HTR-8/SVneo (cell line): ENCODE measurements at places on chromosomes 7 and 10.

GRCh38 chr10:20797290-20797689 lies 99.8 kb downstream of the NEBL start:
- DNase-seq: no peak

DNA sequence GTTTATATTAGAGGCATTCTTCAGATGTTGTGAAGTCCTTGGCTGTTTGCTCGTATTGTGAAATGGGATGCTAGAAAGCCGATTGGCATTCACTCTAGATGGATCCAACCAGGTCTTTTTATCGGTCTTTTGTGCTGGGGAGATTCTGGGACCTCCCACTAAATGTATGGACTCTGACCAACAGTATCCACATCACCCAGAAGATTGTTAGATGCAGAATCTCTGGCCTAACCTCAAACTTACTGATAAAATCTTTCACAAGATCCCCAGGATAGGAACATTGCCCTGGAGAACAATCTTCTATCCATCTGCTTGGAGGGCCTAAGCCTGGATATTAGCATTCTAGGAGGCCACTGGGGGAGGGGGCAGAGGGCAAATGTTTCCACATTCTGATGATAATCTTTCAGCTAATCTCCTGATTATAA lies 160.9 kb downstream of the PLXDC2 start:
- DNase-seq: no peak

GRCh38 chr7:150909200-150909995 lies 57.1 kb downstream of the AOC1 start:
- no peak for DNase-seq

- no peak for DNase-seq
Observed at GRCh38 chr7:155398944-155399343, 59.0 kb upstream of the EN2 start.

DNA sequence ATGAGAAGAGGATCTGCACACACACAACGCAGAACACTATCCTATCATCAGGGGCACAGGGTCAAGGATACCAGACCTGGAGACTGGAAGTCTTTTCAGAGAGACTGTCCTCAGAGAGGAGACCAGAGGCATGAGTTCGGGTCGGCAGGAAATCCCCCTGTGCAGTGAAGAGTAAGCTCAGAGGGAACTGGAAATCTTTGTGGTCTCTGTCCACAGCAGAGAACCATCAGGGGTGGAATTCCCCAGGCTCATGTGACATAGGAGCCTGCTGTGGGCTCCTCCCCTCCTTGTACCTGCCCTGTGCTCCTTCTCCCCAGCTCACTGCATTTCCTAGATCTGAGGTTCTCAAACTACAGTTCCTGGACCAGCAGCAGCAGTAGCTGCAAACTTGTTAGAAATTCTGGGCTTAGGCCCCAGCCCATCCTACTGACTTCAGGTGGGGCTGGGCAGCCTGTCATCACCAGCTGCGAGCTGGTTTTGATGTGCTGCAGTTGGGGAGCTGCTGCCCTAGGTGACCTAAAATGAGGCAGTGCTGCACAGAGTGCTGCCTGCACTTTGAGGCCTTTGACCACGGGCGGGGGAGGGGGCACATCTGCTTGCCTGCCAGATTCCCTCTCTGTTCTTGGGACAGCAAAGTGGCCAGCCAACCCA lies 2.4 kb downstream of the ZMIZ2 start:
- DNase-seq: no peak

GRCh38 chr10:314871-315270 lies 179.6 kb downstream of the ZMYND11 start:
- DNase-seq: peak; percentile 26

GRCh38 chr10:30431435-30431911 lies 2.5 kb upstream of the MAP3K8 start:
- DNase-seq: no peak

DNA sequence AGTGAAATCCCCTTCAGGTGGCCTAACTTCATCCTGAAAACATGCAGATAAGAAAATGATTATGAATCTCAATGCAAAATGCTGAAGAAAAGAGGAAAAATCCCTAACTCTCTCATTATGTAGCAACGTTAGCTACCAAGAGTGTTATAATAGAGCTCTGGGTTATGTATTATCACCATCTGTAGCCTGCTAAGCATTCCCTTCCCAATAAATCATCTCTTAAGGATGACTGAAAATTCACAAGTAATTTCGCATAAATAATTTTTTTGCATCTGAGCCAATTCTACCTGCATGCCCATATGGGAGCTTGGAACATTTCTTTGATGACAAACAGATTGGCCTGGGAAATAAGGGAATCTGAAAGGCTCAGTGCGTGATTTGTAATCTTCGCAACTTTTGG lies 216.1 kb downstream of the HTR7 start:
- no peak for DNase-seq

DNA sequence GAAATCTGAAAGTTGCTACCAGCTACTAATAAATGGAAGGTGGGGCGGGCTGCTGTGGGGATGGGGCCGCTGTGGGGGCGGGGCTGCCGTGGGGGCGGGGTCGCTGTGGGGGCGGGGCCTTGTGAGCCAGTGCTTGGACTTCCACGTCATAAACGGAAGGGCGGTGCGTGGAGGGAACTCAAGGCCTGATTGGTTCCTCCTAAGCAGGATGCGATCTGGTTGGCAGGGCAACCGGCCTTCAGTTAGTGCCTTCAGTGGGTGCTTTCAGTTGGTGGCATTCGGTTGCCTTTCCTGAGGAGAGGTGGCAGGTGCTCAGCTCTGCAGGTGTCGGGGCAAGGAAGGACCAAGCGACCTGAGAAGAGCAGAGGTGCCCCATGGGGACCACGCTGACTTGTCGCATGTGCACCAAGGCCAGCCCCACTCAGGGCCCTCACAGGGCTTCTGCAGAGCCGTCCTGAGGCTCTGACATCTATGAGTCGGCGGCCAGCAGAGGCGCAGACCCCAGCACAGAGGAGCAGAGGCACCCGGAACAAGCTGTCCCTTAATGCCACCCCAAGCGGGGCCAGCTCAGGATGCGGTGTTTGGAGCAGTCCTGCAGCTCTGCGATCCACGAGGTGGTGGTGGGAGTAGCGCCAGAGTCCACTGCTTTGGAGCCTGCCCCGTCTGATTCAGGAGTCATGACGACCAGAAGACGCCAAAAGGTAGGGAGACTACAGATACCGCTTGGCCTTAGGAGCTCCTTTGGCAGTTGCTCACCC lies 54.4 kb upstream of the PDSS1 start:
- no peak for DNase-seq

DNA sequence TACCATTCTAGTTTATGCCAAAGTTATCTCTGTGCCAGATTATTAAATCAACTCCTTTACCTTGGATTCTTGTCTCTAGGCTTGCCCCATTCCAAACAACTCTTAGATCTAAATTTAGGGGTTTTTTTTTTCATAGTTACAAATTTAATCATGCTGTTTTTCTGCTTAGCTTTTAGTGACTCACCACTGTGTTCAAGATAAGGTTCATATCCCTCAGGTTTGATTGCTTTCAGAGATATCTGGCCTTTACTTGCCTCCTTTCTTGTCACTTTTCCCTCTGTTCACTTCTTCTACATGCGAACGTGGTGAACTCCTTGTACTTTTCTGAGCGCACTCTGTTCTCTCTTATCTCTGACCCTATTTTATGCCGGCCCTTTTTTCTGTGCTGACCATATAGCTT lies 78.2 kb downstream of the VPS50 start:
- DNase-seq: no peak

DNA sequence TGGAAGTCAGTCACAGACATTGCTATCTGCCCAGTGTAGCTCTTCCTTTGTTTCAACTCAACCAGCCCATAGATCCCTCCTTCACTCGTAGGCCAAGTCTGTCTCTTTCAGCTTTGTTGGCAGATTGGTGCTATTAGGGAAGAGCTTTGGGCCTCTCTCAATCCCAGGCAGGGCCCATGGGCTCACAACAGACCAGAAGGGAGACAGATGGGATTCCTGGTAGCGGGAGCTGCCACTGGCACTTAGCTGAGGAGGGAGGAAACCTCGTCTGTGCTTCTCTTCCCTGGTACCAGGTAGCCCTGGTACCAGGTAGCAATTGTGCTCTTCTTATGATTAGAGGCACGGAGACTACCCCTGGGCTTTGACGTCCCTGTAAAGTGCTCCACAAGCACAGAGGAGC lies 592.0 kb downstream of the TYW1 start:
- DNase-seq: no peak

DNA sequence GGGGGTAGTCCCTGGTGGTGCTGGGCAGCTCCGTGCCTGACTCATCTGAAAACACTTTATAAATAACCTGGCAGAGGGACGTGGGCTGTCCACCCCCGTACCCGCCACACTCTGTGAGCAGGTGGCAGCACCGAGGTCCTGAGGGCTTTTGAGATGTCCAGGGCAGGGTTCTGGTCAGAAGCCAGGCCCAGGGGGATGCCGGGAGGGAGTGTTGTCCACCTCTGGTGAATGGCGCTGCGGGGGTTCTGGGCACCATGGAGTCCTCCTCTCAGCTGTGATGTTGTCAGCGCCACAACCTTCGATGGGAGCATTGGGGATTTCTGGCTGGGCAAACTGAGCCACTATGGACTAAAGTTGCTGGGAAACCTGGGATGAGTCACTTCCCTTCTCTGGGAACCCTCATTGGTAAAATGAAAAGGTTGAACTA lies 27.4 kb upstream of the GOLGA7B start:
- DNase-seq: no peak

GRCh38 chr7:78703391-78703790 lies 750.1 kb downstream of the MAGI2 start:
- DNase-seq: no peak

DNA sequence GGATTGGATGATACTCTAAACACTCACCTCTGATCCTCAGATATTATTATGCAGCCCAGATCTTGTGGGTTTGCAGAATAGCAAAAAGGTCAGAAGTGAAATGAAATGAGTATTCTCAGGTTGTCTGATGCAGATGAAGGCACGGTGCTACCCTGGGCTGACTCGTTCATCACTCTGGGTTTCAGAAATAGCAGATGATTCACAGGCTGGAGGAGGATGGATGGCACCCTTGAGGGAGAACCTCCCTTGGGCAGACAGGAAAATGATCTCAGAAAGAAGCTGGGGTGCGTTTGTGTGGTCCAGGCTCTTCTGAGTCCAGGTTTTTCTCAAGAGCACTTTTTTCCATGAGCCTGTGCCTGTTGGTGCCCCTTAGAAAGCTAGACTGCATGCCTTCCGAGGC lies 515.8 kb upstream of the MKI67 start:
- no peak for DNase-seq

- DNase-seq: no peak
Observed at GRCh38 chr7:99465421-99465768, 572 bp downstream of the ATP5MF start.

- no peak for DNase-seq
Observed at GRCh38 chr7:33793616-33794015, 111.7 kb upstream of the BMPER start.

DNA sequence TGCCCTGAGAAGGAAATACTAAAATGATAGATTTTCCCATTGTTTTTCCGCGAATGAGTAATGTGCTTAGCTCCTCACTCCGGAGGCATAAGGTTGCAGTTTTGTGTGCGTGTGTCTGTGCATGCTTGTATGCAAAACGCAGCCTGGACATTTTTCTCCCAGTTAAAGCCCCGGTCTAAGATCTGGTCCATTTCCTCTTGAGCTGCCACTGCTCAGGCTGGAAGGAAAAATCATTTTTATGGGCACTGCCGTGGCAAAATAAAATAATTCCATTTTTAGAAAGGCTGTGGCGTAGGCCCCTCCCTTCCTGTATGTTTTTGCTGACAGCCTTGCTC lies 260.6 kb downstream of the WDR37 start:
- no peak for DNase-seq

GRCh38 chr7:47683485-47683898 lies 101.6 kb upstream of the TNS3 start:
- DNase-seq: no peak

GRCh38 chr10:123721441-123722049 lies 55.4 kb downstream of the GPR26 start:
- DNase-seq: no peak

DNA sequence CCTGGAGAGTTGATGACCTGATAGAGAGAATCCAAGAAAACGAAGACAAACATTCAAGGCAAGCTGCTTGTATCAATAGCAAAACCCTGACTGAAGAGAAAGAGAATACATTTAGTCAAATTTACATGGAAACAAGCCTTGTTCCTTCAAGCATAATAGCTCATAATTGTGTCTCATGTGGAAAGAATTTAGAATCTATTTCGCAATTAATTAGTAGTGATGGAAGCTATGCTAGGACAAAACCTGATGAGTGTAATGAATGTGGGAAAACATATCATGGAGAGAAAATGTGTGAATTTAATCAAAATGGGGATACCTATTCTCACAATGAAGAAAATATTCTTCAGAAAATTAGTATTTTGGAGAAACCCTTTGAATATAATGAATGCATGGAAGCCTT lies 18.0 kb downstream of the RBAK start:
- DNase-seq: no peak

- DNase-seq: no peak
Observed at GRCh38 chr10:92264249-92264648, 26.6 kb downstream of the CPEB3 start.

DNA sequence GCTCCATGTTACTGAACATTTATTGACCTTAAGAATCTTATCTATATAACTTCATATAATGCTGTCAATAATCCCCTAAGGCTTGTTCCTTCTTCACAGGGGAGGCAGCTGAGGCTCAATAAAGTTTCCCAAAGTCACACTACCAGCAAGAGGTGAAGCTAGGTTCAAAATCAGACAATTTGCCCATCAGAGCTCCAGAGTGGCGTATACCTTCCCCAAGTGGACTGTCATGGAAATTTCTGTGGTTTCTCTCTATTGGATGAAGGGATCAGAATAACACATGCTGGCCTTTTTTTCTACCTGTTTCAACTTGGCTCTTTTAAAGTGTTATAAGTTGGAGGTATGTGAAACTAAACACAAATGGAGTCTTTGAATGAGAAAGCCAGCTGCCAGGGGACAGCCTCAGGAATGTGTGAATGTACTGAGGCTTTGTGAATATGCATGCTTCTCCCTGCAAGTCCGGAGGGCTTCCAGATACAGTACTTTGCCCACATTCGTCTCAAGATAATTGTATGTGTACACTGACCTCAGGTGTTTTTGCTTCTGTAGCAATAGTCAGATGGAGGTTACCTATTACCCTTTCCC lies 656.3 kb upstream of the CELF2 start:
- no peak for DNase-seq

- no peak for DNase-seq
Observed at GRCh38 chr7:43553999-43554398, 28.9 kb upstream of the STK17A start.
